ENCODE measurements at places on chromosomes 7 and 10. TPM values are rescaled to one million over a fixed set of nuclear protein-coding genes. Genes with fewer than 3 reads are reported as not detected.

HOXA7 gene
- total RNA-seq = 0.54 TPM

SLC16A12 gene
- 1.2 TPM for total RNA-seq

SNCG gene
- 167 TPM for total RNA-seq

H2BK1 gene
- not detected for total RNA-seq
